Activated CD8-positive, alpha-beta T cell treated with anti-CD3 and anti-CD28 coated beads, Interleukin-2, amount 10 ng/mL, durations not matched to agents 7 days and 5 days (primary cell): ENCODE measurements at places on chromosomes 3 and 15. TPM values are rescaled to one million over a fixed set of nuclear protein-coding genes. Genes with fewer than 3 reads are reported as not detected.

CCDC191 gene
- 2.4 TPM for total RNA-seq

CFAP100 gene
- not detected for total RNA-seq

- peaks cover 13% of the 10 kb centered on the region for H3K36me3 ChIP-seq
- no peaks in the 10 kb centered on the region for H3K27me3 ChIP-seq
- no peak overlapping the region for H3K27ac ChIP-seq
- H3K4me1 ChIP-seq: peaks cover 85% of the 10 kb centered on the region
- no peak for DNase-seq
Measured at GRCh38 chr3:66485291-66485968, 15.4 kb downstream of the LRIG1 start.

GRCh38 chr3:119588112-119588511, 8.8 kb downstream of the ADPRH start:
- H3K27me3 ChIP-seq: no peaks in the 10 kb centered on the region
- no peak overlapping the region for H3K4me3 ChIP-seq
- peaks cover 15% of the 10 kb centered on the region for H3K36me3 ChIP-seq
- DNase-seq: no peak
- peaks cover 24% of the 10 kb centered on the region for H3K4me1 ChIP-seq

GRCh38 chr3:185659942-185660921, 74.1 kb downstream of the SENP2 start:
- H3K4me1 ChIP-seq: peaks cover 4% of the 10 kb centered on the region
- no peak overlapping the region for H3K27ac ChIP-seq
- no peak overlapping the region for H3K4me3 ChIP-seq
- peak; percentile 78 for DNase-seq

DNA sequence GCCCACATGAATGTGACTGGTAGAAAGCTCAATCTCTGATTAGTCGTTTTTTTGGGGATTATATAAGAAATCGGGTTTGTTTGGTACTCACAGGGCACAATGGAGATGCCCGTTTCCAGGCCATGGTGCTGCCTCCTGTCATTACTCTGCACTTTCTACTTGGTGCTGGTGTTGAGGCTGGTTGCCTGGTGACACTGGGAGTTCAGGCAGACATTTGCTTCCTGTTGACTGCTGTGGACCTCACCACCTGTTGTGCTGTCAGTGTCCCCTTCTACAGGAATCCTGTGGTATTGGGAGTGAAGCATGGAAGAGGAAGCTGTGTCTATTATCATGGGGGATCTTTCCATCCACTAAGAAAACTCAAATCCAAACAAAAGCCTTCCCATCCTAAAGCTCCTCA, 227.2 kb upstream of the TBL1XR1 start:
- peaks cover 38% of the 10 kb centered on the region for H3K4me1 ChIP-seq
- DNase-seq: no peak
- H3K27ac ChIP-seq: no peak overlapping the region
- no peaks in the 10 kb centered on the region for H3K27me3 ChIP-seq

GOLGA6D gene
- not detected for total RNA-seq

DNA sequence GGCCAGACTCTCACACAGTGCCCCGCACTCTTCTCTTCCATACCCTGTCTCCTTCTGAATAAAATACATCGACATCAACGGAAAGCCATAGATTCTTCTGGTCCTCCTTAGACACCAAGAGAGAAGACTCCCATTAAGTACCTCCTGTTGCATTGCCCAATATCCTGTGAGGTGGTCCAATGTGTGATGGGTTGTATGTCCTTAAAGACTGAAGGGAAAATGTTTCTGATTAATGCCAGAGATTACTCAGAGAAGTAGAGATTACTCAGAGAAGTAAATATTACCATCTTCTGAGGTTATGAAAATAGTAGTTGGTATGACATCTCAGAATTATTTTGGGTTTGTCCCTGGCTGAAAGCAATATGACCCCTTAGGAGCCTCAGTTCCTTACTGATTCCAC, 60.8 kb upstream of the GALNT15 start:
- no peak overlapping the region for H3K4me3 ChIP-seq
- no peak for DNase-seq
- no peaks in the 10 kb centered on the region for H3K27me3 ChIP-seq
- H3K27ac ChIP-seq: no peak overlapping the region

THSD4 gene
- total RNA-seq: not detected

LRRC34 gene
- 15.0 TPM for total RNA-seq

ALS2CL gene
- 1.4 TPM for total RNA-seq

DNA sequence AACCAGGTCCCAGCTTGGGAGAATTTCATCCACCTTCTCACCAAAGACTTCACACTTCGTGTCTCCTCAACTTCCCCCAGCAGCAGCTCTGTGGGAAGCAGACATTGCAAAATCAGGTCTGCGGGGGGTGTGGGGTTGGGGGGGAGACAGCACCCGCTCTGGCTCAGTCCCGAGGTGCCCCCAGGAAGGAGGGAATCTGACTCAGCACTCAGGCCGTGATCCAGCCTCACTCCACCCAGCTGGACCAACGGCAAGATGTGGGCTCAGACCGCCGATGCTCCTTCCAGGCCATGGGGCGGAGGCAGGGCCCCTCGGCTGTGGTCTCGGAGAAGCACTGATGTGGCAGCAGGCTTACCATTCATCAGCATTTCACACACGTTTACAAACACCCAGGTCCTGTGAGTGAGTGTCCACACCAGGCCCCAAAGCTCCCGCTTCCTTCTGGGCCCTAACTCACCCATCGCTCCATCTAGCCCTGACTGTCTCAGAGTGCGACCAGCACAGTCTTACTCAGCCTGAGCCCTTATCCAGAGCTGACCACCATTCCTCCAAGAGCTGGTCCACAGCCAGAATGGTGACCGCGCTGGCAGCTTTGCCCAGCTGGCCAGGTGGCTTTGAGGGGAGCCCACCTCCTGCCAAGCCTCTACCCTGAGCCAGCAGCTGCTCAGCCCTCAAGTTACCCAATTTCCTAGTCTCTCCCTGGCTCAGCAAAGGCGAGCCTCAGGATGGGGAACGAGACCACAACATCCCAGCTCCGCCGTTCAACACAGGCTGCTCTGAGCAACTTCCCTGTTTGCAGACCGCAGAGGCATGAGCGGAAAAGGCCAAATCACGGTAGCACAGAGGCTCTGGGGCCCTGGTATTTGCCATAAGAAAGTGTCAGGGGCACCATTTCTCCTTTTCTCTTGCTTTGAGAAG, 3.3 kb downstream of the STAB1 start:
- H3K27me3 ChIP-seq: peaks cover 8% of the 10 kb centered on the region
- H3K36me3 ChIP-seq: no peaks in the 10 kb centered on the region
- no peak for DNase-seq
- no peak overlapping the region for H3K27ac ChIP-seq
- H3K4me1 ChIP-seq: peaks cover 11% of the 10 kb centered on the region

- H3K36me3 ChIP-seq: no peaks in the 10 kb centered on the region
- no peak overlapping the region for H3K27ac ChIP-seq
- no peaks in the 10 kb centered on the region for H3K27me3 ChIP-seq
- DNase-seq: no peak
Measured at GRCh38 chr3:9346141-9346540, 16.7 kb upstream of the THUMPD3 start.

GMPPB gene
- total RNA-seq: 53.0 TPM

DNA sequence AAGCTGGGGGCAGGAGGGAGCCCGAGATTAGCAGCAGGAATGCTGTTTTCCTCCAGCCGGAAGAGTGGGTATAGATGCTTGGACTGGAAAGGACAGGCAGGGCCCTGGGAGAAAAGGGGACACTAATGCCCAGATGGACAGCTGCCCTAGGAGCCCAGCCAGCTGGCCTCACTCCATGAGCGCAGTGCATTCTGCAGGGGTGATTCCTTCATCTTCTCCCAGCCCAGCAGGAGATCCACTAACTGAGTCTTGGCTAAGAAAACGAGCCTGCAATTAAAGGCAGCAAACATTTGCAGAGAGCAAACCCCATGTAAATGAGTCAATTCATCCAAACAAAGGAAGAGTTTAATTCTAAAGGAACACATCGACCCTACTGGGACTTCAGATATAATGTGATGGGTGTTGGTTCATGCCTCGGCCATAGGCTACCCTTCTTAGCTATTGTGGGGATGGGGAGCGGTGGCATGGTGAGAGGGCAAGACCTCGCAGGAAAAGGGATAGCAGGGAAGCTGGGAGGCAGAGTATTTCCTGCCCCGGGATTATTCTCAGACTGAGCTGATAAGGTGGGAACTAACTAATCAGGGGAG, 13.3 kb upstream of the MINAR1 start:
- no peak overlapping the region for H3K27ac ChIP-seq
- no peaks in the 10 kb centered on the region for H3K4me1 ChIP-seq

PAK6 gene
- 1.4 TPM for total RNA-seq

DNA sequence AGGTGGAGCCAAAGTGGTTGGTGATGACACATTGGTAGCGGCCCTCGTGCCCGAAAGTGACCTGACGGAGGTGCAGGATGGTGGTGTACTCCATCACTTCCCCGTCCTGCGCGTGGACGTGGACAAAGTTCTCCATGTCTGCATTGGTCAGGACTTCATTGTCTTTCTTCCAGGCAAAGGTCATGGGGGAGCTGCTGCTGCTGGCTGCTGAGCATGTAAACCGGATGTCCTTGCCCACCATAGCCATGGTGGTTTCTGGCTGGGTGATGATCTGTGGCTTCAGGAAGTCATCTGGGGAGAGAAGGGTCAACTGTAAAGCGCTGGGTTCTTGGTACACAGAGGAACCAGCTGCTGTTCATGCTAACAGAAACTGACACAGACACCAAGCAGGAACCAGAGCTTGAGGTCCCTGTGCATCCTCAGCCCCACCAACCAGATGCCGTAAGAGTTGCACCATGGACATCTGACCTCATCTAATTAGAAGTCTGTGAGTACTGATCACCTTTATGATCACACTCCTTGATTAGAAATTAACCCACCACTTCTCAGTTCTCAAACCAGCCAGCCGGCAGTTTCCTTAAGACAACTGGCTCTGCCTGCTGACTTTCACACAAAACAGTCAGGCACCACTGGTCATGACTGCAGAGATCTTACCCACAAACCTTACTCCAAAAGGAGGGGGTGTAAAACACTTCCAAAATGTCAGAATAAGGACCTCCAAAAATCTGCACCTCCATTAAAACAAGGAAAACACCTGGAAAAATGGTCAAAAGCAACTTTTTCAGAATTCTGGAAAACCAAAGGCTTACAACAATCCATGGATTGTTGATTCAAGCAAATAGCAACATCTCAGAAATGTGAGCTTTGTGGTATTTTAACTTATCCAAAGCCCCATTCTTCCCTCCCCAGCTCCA, 114.6 kb downstream of the LRIG1 start:
- H3K4me3 ChIP-seq: no peak overlapping the region
- peaks cover 17% of the 10 kb centered on the region for H3K4me1 ChIP-seq
- H3K27me3 ChIP-seq: no peaks in the 10 kb centered on the region
- peak overlapping the region; percentile 53 for H3K27ac ChIP-seq
- H3K36me3 ChIP-seq: peaks cover 67% of the 10 kb centered on the region

DNA sequence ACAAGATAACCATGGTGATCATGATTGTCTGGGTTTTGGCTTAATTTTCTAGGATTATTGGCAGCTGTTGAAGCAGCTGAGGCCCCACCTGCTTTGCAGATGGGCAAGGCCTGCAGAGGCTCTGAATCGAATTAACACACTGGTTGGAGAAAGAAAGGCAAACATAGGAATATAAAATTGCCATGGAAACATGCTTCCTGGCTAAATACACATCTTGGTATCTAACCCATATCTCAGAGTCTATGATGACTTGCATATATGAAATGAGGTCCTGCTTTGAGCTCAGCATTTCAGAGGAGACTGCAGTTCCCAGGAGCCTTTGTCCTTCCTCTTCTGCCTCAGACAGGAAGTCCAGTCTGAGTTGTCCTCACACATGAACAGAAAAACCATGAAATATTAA, 24.3 kb upstream of the SV2B start:
- no peaks in the 10 kb centered on the region for H3K36me3 ChIP-seq
- H3K27ac ChIP-seq: no peak overlapping the region
- H3K27me3 ChIP-seq: peaks cover 26% of the 10 kb centered on the region
- H3K4me1 ChIP-seq: no peaks in the 10 kb centered on the region

- H3K36me3 ChIP-seq: no peaks in the 10 kb centered on the region
- peak overlapping the region; percentile 28 for H3K27ac ChIP-seq
- no peak overlapping the region for H3K4me3 ChIP-seq
- DNase-seq: no peak
- no peaks in the 10 kb centered on the region for H3K27me3 ChIP-seq
Measured at GRCh38 chr15:64717735-64718495, 57.5 kb downstream of the RBPMS2 start.

GRCh38 chr3:112672716-112673541, 32.0 kb upstream of the CCDC80 start:
- peak overlapping the region; percentile 51 for H3K4me3 ChIP-seq
- peak; percentile 35 for DNase-seq
- H3K36me3 ChIP-seq: peaks cover 12% of the 10 kb centered on the region
- peak overlapping the region; percentile 91 for H3K27ac ChIP-seq
- H3K27me3 ChIP-seq: peaks cover 2% of the 10 kb centered on the region
- peaks cover 80% of the 10 kb centered on the region for H3K4me1 ChIP-seq

MFGE8 gene
- total RNA-seq: 34.7 TPM

DNA sequence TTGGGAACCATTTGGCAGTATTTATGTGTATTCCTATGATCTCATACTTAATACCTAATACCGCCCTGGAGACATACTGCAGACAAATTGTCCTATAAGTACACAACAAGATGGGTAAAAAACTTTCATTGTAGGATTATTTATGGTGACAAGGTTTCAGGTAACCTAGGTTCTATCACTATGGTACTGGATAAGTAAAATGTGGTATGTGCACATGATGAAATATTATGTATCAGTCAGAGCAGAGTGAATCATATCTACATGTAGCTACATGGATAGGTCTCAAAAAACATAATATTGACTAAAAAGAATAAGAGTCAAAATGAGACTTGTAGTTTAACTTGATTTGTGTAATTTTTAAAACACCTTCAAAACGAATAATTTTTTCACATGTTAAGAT, 147.8 kb downstream of the LEKR1 start:
- H3K27ac ChIP-seq: no peak overlapping the region
- peaks cover 6% of the 10 kb centered on the region for H3K4me1 ChIP-seq
- no peaks in the 10 kb centered on the region for H3K27me3 ChIP-seq
- H3K4me3 ChIP-seq: no peak overlapping the region

DNA sequence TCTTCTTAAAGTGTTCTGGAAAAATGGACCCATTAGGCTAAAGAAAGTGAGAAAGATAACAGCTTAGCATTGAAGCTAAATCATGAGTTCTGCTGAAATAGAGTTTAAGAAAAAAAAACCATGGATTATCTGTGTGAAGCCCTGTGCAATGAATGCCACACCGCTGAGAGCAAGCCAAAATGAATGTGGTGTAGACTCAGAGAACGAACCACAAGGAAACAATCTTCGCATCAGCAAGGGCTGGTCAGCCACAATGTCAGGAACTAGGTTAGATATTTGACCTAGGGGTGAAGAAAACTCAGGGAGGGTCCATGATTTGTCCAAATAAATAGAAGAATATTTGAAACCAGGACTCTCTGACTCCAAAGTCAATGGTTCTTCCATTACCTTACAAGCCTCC, 91.4 kb upstream of the MEX3B start:
- no peak overlapping the region for H3K27ac ChIP-seq
- H3K4me3 ChIP-seq: no peak overlapping the region
- H3K4me1 ChIP-seq: peaks cover 2% of the 10 kb centered on the region
- H3K27me3 ChIP-seq: no peaks in the 10 kb centered on the region
- H3K36me3 ChIP-seq: peaks cover 23% of the 10 kb centered on the region

GRCh38 chr3:43998370-43998835, 243.3 kb upstream of the TOPAZ1 start:
- peak overlapping the region; percentile 7 for H3K27ac ChIP-seq
- peaks cover 84% of the 10 kb centered on the region for H3K27me3 ChIP-seq
- H3K4me1 ChIP-seq: peaks cover 43% of the 10 kb centered on the region

- peak overlapping the region; percentile 12 for H3K4me3 ChIP-seq
- no peak overlapping the region for H3K27ac ChIP-seq
- H3K36me3 ChIP-seq: no peaks in the 10 kb centered on the region
- peaks cover 2% of the 10 kb centered on the region for H3K4me1 ChIP-seq
Measured at GRCh38 chr15:89665449-89666181, 10.3 kb upstream of the KIF7 start.
